H54 (cell line): ENCODE measurements at places on chromosomes 4 and X.

- no peak for DNase-seq
Observed at GRCh38 chr4:4491396-4491893, 50.4 kb downstream of the STX18 start.

DNA sequence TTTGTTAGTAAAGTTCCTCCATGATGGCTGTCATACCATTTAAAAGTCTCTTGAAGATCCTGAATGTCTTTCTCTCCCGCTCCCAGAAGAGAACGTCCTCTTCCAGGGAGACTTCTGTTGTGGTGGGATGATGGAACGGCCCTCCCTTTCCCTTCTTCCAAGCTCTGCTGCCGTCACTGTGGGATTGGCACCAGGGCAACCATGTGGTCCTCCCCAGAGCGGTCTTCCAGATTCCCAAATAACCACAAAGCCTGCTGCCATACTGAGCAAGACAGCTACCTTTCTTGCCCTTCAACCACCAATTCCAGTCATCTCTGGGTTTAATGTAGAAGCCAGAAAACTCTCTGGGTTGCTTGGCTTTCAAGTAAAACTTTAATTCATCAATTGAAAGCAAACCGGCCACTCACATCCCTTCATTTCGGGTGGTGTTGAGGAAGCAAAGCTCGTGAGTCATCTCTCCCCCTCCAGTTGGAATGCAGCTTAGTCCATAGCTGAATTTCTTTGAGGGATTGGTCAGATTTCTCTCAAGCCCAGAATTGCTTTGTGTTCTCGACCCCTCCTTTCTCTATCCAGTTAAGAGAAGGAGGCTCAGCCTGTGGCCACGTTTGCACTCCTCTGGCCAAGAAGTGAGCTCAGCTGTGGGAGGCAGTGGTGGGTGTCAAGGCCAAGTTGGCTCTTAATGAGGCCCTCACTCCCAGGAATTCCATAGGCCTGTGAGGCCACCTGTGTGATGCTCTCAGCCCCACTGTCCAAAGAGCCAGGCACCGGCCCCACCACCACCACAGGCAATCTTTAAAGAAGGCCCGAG lies 36.9 kb downstream of the FHDC1 start:
- DNase-seq: peak; percentile 59

GRCh38 chr4:108466936-108467902 lies 153.2 kb upstream of the RPL34 start:
- DNase-seq: peak; percentile 1

DNA sequence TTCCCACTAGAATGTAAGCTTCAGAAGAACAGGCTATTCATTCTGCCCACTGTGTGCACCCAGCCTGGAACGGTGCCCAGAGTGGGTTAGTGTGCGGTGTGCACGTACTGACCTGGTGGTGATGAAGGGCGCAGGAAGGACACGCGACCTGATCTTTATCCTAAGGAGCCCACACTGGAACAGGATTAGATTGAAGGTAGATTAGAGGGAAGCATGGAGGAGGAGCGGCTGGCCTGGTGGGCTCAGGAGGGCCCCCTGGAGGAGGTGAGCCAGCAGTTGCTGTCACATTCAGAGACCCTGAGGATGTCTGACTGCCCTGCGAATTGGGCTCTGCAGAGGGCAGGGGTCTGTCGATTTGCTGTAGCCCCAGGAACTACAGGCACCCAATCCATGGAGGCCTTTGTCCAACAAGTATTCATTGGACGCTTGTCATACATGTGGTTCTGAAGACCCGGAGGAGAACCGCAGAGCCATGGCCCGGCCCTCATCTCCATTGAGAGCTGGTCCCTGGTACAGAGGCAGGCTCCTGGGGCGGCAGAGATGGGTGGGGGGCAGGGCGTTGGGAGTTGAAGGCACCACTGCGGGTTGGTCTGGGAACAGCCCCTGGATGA lies 73.2 kb downstream of the HTRA3 start:
- DNase-seq: no peak

GRCh38 chr4:172974586-172974985 lies 194.0 kb upstream of the GALNT7 start:
- DNase-seq: no peak

- DNase-seq: no peak
Observed at GRCh38 chrX:110432906-110433215, 74.2 kb downstream of the RTL9 start.

DNA sequence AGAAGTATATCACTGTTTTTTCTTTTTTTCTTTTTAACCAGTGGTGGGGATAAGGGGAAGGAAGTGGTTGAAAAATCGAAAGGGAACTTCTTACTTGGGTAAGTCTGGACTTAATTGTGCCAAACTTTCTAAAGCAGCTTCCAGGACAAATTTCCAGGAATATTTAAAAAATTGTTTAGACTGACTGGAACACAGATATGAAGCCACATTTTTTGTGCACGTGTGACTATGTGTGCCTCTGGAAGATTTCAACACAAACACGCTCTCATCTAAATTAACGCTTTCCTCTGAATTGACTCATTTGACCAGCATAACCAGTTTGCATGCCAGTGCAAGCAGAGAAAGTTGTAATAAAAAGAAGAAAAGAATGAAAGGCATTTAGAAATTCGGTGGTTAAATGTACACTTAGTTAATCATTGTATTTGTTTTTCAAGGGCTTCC lies 18.8 kb upstream of the YTHDC1 start:
- DNase-seq: no peak

- no peak for DNase-seq
Observed at GRCh38 chr4:105637408-105638176, 70.9 kb downstream of the INTS12 start.

DNA sequence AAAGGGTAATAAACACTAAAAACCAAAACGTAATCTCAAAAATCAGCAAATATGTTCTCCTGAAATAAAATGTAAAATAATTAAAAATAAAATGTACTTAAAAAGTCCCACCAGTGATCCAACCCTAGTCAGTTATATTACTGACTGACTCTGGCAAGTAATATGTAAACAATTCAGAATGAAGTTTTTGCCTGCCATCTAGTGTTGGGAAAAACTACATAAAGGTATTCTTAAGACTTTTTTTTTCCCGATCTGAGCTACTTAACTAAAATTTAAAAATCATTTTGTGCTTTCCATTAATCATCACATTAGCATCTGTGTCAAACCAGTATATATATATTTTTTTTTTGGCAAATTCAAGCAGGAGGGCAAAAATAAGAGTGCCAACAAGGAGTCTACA lies 24.0 kb downstream of the RCHY1 start:
- no peak for DNase-seq

- DNase-seq: no peak
Observed at GRCh38 chr4:8010618-8011017, 71.0 kb upstream of the AFAP1 start.

- no peak for DNase-seq
Observed at GRCh38 chrX:150651906-150652305, 41.3 kb upstream of the MTMR1 start.

GRCh38 chrX:18970465-18970864 lies 13.4 kb downstream of the PHKA2 start:
- no peak for DNase-seq

DNA sequence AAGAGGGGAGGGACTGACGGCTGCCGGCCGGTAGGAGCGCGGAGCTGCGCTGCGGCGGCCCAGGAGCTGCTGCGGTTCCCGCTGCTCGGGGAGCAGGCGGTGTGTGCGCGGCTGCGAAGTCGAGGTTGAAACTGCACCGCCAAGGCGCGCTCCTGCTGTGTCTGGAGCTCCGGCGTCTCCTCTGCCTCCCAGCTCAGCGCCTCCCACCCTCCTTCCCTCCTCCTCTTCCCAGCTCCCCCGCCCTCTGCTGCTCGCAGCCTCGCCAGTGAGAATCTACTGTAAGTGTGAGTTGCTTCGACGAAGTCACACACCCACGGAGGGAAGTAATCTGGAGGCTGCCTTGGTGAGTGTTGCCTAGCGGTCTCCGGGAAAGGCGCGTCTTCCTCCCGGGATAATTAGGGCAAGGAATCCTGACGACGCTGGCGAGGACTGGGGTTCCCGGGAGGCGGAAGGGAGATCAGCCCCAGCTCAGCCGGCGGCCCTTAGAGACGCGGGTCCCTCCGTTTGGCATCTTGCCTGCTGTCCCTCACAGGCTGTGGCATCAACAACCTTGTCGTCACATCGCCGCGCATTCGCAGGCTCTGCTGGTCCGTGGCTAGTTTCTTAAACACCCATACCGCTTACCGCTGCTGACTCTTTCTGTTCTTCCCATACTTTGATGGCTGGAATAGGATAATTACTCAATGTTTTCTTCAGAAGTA lies at the start of gene EPHA5:
TSS of gene EPHA5 (minus strand) at position 159 of the 701 bp plus-strand sequence. CDS start 747 bp downstream, outside the sequence.
- DNase-seq: peak; percentile 32

DNA sequence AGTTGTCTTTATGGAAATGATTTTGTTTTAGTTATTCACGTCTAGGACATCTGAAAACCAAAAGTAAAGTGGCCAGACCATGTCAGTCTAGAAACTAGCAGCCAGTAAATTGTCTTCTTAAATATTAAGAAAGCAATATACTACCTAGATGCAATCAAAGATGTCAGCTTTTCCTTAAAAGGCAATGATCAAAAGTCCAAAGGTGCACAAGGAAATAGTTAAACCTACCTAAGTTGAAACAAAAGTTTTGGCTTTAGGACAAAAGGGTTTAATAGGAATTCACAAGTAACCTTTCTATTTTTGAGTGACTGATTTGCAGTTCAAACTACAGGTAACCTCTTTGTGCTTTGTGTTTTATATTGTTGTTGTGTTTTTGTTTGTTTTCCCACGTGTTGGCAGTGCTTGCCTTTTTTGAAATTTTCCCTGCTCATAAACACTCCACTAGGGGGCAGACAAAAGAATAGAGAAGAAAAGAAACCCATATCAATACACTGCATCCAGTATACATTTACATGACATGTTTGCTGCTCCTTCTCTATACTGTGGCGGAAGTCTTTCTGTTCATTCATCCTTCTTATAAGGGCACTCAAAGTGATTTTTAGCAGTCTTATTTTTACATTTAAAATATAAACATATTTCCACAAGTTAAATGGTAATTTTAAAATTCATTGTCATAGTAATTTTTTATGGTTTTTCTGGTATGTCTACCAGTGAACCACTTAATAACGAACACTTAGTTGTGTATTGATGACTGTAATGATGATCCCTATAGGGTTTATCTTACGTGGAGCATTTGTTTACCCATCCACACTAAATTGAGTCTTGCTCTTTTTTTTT lies 62.7 kb downstream of the GAB1 start:
- DNase-seq: no peak

GRCh38 chr4:167890226-167890625 lies 202.1 kb upstream of the ANXA10 start:
- no peak for DNase-seq
